ENCODE measurements at places on chromosomes 1 and 21.

DNA sequence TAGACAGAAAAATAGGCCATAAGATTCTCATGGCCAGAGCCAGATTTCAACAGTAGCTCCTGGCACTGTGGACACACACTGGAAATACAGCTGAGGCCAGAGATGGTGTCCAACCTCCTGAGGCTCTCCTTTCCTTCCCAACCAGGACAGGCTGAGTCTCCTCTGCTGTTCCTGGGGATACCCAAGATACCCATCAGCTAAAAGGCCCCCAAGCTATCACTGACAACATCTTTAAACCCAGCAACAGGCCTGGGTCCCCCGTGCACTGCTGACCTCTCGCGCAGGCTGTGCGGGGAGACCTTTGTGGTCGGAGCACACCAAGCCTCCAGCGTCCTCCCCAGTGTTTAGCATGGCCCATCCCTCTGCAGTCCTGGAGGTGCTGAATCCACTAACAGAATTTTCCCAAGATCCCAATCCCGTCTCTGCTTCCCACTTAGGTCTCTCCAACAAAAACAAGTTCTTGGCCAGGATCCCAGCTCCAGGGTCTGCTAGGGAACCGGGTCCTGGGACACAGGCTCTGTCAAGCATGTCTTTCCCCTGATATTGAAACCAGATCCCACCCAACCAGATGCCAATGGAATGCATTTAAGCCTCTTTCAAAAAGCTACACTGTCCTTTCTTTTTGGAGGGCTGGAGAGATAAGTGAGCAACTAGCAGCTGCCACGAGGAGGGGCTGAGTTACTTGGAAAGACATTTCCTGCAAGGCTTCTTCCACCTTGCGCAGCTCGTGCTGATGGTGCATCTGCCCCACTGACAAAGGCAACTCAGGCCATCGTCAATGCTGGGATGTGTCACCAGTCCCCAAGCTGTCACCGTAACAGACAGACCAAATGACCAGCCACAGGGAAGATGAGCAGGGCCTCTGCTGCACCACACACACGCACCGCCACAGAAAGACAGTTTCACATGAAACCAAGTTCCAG, 73.2 kb downstream of the BCAR3 start:
- DNase-seq: no peak

- DNase-seq: no peak
These were observed 174.3 kb downstream of the SETD4 start for GRCh38 chr21:35885942-35886541.

GRCh38 chr1:17168091-17168876, 36.6 kb upstream of the PADI1 start:
- DNase-seq: no peak

DNA sequence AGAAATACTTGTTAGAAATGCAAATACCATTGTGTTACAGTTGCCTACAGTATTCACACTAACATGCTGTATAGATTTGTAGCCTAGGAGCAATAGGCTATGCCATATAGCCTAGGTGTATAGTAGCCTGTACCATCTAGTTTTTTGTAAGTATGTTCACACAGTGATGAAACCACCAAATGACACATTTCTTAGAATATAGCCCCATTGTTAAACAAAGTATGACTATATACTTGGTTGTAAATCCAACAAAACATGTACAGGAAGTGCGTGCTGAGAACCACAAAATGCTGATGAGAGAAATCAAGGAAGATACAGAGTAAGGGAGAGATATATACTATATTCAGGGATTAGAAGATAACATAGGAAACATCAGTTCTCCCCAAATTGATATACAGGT, 92.2 kb downstream of the POU2F1 start:
- no peak for DNase-seq
